ENCODE measurements at places on chromosomes 13 and 19.

DNA sequence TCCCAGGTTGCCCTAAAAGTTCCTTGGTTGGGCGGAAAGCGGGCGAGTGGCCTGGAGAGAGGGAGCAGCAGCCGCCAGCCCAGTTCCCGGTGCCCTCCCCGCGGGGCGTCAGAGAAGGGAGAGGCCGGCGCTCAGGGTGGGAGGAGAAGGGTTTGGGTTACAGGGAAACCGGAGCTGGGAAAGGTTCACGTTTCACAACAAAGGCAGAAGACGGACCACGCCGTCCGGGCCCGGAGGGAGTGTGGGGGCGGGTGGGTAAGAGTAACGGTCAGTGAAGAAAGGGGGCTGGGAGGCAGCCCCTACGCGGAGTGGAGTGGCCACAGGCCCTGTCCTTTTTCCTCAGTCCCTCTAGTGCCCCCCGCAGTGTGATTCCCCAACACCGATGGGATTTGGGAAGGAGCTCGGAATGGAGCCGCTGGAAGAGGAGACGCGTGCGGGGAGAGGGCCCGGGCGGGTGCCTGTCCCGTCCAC lies 1.6 kb downstream of the SIX5 start:
- DNase-seq: no peak

- no peak for DNase-seq
These were observed 317.9 kb downstream of the MTUS2 start for GRCh38 chr13:29137995-29138394.

DNA sequence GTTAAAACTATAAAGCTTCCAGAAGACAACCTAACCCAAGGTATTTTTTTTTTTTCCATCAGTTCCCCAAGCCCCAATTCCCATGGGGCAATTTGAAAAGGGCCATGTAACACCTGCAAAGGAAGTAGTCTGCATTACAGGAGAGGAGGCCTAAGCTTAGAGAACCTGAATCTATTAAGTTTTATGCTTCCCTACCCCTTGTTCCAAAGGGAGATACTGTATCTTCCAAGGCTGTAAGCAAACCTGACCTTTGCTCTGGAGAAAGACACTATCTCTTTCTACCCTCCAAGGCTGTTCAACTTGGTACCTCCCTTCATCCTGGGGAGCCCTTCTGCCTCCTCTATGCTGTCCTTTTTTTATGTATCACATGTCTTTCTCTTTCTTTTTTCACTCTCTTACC lies 15.0 kb downstream of the KATNAL1 start:
- DNase-seq: no peak

DNA sequence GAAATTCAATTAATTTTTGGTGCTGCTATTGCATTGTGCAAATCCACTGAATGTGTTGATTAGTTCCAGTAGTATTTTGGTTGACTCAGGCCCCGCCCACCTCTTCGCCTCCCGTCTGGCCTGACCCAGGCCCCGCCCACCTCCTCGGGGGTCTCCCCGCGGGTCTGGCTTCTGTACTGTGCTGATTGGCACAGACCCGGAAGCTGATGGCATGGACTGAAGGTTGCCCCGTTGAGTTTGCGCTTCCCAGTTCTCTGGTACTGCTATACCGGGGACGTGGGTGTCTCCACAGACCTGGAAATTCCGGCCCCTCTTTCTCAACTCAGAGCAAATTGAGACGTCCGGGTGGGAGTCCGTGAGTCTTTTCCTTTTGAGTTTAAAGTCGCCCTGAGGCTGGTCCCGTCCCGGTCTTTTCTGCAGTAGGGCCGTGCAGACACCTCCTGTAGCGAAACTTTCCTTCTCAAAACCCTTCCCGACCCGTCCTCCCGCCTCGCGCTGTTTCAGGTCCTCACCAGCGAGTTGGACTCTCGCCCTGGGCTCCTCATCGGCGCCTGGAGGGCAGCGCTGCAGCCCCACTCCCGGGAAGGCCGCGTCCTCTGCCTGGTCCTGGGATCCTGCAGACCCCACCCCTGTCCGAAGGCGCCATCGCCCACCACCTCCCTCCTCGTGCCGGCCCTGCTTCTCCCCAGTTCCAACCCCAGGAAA lies 14.8 kb downstream of the ZNF701 start:
- no peak for DNase-seq

DNA sequence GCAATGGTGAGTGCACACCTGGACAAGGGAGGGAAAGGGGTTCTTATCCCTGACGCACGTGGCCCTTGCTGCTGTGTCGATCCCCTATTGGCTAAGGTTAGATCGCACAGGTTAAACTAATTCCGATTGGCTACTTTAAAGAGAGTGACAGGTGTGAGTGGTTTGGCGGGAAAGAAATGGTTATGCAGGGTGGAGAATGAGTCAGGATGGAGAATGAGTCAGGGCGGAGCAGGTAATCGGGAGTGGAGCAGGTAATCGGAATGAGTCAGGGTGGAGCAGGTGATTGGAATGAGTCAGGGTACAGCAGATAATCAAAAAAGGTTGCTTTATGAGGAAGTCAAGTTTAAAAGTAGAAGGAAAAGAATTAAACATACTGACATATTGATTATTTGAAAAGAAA lies 24.4 kb upstream of the SIAH3 start:
- DNase-seq: no peak

DNA sequence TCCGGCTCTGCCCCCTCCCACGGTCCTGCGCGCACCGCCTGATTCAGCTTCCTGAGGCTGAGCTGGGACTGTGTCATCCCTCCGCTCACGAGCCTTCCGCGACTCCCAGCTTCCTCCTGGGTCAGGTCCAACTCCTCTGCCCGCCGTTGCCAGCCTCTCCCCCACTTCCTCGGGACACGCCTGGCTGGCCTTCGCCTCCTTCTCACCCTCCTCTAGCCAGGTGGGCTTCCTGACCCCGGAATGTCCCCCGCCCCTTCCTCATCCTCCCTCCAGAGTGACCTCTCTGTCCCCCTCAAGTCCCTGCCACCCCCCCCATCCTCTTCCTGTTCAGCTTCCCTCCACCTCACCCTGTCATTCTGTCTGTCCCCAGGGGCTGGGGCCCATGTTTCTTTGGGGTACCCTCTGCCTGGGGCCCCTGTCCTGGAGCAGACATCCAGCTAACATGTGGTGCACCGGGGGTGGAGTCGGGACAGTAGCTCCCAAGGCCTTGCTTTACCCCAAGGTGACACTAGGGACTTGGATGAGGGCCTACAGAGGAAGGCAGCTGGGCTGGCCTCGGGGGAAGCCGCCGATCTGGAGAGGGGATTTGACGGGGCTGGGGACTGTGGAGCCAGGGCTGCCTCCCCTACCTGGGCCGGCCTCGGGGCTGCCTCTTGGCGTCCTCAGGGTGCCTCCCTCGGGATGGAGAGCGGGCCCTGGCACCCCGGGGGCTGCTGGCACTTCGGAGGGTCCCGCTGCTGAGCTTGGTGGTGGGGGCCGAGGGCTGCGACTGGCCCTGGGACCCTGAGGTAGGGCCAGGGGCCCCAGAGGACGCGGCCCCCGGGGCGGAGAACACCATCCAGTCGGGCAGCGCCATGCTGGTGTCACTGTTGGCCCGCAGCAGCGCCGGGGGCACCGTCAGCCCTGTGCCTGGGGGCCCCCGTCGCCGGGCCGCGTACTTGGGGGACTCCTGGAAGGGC lies 16.5 kb downstream of the SHANK1 start:
- no peak for DNase-seq

DNA sequence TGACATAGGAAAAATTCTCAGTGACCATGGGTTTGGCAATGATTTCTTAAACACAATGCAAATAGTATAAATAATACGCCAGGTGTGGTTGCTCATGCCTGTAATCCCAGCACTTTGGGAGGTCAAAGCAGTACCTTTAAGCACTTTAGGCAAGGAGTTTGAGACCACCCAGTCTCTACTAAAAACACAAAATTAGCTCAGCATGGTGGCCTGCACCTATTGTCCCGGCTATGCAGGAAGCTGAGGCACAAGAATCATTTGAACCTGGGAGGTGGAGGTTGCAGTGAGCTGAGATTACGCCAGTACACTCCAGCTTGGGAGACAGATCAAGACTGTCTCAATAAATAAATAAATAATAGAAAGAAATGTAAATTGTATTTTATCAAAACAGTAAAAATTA lies 356.5 kb upstream of the SLITRK6 start:
- no peak for DNase-seq

All from NCI-H1417 treated with DMSO at 0.1 percent for 48 hours (cell line).